ENCODE measurements at places on chromosomes 12 and 14.

- peak; percentile 14 for DNase-seq
Measured at GRCh38 chr14:35215110-35215813, 76.9 kb upstream of the PSMA6 start.

DNA sequence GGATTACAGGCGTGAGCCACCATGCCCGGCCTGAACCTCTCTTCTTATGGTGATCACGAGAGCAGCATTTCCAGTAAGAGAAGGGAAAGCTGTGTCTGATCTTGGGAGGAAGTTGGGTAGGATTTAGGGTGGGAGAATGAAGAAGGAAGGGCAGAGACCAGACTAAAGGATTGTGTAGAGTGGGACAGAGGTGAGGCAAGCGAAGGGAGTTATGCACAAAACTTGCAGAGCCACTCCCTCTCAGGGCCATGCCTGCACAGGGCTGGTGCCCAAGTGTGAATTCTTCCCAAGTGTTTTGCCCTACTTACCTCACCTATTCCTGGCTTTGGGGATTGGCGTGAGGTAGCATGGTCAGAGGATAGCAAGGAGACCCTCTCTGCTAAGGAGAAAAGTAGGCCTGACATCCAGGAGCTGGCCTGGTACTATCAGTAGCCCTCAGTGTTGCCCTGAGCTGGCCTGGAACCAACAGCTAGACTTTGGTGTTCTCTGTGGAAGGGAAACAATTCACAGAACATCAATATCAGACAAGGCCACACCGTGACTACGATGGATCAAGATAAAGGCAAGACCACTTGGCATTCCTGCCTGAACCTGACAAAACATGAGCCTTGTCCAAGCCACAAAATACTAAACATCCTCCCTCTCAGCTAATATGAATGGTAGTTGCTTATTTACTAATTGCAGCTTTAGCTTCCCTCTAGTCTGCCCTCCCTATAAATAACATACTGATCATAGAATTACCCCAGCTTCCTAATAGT, 201.0 kb upstream of the AMIGO2 start:
- DNase-seq = no peak

DNA sequence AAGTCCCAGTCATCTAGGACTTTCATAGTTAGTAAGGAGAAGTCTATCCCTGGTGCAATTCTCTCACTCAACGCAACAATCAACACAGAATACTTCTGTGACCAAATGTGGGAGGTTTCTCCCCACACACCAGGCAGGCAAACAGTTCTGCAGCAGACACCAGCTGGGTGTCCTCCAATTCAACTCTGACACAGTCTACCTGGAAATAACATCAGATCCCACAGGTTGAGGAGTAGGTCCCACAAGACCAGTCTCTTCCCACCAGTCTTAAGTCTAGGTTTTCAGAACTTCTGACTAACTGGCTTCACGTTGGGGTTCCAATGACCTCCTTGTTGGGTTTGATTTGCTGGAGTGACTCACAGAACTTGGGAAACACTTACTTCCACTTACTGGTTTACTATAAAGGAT, 14.8 kb downstream of the ACOT6 start:
- no peak for DNase-seq

DNA sequence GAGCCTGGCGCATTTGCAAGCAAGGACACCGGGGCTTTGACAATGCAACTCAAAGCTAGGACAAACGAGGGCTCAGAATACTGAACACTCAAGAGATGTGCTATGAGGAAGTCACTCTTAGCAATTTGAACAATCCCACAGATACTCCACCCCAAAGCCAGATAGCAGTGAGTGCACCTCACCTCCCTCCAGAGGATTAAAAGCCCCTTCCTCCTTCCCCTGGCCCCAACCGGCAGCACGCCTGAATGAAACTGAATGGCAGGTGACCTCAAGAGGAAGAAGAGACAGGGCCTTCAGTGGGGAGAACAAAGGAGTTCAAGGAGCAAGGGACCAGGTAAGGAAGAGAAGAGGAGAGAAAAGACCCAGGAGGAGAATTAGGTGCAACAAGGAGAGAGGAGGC, 1.9 kb upstream of the KRT78 start:
- DNase-seq = no peak

GRCh38 chr14:103629503-103630121, 601 bp downstream of the KLC1 start:
- peak; percentile 47 for DNase-seq

GRCh38 chr12:83630526-83630925, 943.8 kb downstream of the TMTC2 start:
- DNase-seq = no peak

DNA sequence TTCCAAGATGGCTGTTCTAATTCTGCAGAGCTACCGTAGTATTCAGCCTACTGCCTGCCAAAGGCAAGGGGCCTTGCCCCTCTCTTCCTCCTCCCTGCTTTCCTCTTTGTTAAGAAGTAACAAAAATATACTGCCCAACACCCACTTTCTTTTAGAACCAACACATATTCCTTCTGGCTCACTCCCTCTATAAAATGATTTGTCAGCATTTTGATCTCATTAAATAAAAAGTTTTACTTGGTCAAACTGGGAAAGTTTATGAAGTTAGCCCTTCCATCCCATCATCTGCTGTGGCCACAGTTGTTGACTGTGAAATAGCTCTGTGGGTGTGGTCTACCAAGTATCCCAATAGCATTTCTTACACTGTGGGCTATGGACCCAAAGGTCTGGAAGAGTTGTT, 472.4 kb downstream of the ZFP36L1 start:
- DNase-seq = no peak

GRCh38 chr14:24080142-24080530, 8.8 kb downstream of the CPNE6 start:
- DNase-seq = no peak

DNA sequence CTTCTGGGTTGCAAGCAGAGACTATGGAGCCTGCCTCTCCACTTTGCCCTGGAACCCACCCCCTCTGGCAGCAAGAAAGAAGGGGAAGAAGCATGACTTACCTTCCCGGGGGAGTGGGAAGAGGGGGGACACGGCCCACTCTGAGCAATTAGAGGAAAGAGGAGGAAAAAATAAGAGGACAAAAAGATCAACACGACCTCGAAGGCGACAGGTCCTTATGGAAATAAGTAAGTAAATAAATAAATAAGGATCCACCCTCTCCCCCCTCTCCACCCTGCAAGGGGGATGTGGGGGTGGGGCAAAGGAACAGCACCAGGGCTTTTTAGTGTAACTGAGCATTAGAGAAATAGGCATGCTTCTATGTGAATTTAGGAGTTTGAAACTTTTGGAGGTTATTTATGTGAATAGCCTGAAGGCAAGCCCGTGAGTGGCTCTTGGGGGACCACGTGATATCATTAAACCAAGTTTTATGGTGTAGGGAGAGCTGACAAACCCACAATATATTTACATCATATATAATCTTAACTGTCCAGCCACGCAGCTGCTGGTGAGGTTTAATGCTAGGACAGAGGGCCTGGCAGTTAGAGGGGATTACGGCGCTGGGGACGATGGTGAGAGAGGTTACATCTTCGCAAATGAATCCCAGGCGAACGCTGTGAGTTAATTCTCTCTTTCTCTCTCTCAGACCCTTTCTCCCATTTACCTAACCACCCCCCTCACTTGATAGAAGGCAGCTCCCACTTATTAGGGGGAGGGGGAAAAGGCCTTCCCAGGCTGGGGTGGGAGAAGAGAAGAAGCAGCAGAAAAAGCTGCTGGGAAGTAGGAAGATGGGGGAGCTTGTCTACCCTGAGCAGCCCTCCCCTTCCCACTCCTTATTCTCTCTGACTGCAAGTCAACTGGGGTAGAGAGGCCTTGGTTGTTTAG, 4.8 kb downstream of the HOXC5 start:
- no peak for DNase-seq
